GM10248 (cell line): ENCODE measurements at places on chromosomes 11 and 22.

DNA sequence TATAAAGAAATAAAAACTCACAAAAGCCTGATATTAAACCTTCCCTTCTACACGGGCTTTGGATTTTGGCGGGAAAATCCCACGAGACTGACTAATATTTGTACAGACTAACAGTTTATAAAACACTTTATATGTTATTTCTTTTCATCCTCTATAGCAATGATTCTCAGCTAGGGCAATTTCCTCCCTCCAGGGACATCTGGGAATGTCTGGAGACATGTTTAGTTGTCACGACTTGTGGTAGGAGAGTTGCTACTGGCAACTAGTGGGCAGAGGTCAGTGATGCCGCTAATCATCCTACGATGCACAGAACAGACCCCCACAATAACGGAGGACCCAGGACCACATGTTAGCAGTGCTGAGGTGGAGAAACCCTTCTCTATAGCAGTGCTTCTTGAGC lies 304.8 kb upstream of the PITPNB start:
- no peak for DNase-seq

GRCh38 chr11:14705067-14705466 lies 61.5 kb downstream of the PDE3B start:
- no peak for DNase-seq

- no peak for DNase-seq
These were observed 430.6 kb downstream of the MN1 start for GRCh38 chr22:27370987-27371386.

- no peak for DNase-seq
These were observed 48.8 kb downstream of the EXT2 start for GRCh38 chr11:44143987-44144909.

GRCh38 chr11:17411418-17411817 lies 23.0 kb upstream of the KCNJ11 start:
- no peak for DNase-seq

DNA sequence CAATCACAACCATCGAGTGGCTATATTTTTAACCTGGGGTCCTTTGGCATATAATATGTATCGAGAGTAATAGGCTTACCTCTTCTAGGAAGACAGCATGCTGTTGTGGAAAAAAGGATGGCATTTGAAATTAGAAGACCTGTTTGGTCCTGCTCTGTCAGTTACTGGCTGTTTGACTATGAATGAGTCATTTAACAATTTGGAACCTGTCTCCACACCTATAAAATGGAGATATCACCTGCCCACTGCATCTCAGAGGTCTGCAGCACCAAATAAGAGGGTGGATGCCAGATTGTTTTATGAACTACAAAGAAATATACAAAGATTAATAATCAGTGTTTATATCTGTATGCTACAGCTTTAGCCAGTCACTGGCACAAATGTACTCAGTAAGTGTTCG lies 60.8 kb downstream of the SLC25A17 start:
- no peak for DNase-seq

GRCh38 chr11:69183613-69184012 lies 27.9 kb downstream of the SMIM38 start:
- peak; percentile 78 for DNase-seq

DNA sequence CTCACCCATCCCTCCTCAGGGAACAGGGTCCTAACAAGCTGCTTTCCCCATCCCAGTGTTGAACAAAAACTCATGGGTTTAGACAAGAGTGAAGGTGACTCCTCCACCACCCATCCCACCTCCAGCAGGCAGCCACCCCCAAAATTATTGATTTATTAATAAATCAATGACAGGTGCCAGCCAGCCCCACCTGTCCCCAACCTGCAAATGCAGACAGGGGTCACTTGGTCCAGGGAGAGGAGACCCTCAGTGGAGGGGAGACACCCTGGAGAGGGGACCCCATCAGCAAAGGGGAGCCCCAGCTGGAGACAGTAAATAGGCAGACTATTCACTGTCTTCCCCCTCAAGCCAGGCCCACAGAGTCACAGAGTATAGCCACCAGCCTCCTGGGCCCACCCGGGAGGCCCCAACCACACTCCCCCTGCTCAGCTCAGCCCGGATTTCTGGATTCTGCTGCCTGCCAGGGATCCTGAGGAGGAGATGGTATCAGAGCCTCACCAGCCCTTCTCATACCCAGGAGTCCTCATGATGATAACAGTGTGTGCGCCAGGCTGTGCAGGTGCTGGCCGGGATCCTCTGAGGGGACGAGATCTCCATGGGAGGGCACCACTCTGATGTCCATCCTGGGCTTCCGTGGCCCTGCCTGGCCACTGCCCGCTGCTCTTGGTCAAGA lies 8.8 kb upstream of the CD81 start:
- DNase-seq: no peak

DNA sequence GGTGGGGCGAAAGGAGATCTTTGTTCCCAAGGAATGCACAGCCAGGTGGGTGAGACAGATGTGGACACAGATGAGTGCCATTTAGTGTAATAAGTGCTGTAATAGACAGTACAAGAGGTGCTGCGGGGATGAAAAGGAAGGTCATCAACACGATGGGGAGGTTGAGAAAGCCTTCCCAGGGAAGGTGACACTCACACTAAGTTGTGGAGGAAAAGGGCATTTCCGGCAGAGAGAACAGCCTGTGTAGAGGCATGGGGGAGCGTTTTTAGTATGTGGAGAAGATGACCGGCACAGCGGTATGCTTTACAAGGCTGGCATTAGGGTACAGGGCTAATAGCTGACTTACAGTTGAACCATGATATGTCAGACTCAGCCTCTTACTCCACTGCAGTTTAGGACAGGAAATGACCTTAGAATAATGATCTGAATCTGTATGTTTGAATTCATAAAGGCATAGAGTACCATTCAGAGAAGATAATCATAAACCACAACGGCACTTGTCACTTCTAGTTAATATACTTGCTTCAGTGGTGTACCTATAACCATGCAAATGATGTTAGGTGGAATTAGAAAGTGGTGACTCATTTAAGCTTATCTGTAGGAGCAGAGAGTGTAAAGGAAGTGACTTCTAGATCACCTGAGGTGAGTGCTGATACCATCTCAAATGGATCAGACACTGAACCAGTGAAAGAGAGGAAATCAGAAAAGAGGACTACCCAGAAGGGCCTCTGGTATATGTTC lies 60.6 kb downstream of the FAM83F start:
- peak; percentile 38 for DNase-seq

DNA sequence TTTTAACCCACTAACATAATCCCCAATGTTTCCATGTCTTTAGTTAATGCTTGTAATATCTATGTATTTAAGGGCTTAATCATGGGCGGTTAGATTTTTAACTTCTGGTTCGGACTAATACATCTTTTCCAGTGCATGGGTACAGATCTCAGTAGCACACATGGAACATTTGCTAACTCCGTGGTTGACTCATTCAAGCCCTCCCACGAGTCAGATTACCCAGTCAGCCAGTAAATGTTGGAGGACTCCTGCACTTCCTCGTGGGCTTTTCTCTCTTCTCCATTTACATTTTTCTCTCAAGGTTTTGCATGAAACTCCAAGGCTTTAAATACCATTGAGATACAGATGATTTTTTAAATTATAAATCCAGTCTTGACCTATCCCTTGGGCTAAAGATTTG lies 313.9 kb downstream of the ST3GAL4 start:
- DNase-seq: no peak

DNA sequence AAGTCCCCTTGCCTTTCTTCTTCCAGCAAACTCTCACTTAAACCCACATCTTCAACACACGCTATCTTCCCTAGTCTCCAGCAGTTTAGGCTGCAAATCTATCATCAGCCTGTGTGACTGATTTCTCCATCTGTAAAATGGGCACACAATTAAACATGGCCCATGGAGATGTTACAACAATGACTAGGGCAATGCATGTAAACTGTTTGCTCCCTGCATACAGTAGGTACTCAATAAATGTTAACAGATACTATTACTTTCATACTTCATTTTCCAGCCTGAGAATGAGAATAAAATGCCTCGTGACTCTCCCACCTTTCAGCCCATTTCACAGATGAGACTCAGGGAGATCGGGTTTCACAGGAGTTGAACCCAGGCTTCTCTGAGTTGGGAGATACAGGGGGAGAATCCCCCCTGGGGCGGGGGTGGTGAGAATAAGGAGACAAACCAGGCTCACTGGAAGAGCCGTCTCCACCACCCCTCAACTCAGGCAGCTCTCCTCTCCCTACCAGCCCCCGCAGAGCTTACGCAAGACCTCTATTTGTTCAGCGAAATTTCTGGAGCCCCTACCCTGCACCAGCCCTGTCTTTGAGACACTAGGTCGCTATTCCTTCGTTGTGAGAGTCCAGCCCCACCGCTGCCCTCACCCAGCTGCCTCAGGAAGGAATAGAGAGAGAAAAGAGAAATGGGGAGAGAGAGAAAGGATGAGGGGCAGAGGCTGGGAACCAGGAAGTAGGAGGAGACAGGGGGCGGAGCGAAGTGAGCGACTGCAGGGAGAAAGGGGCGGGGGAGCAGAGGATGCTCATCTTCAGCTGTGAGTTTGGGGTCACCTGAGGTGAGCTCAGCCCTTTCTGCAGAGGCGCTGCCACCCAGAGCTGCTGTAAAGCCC lies 42.1 kb upstream of the KLHL35 start:
- peak; percentile 59 for DNase-seq

- no peak for DNase-seq
These were observed 30.3 kb downstream of the TPCN2 start for GRCh38 chr11:69078930-69079605.

- DNase-seq: no peak
These were observed 6.4 kb downstream of the BIRC3 start for GRCh38 chr11:102323542-102324251.

DNA sequence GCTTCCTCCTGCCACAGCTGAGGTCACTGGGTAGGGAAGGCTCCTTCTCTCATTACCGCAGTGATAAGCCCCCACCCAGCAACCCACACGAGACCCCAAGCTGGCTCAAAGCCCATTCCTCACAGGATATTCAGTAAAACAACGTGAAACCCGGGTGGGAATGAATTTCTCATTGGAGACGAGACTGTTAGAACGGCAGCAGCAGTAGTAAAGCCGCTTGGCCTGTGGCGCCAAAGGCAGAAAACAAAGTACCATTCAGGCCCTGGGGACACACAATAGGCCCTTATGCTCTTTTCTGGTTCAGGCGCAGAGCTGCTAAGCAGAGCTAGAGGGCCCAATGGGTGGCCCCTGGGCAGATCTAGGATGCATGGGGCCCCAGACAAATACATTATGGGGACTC lies 45.3 kb downstream of the PC start:
- no peak for DNase-seq

DNA sequence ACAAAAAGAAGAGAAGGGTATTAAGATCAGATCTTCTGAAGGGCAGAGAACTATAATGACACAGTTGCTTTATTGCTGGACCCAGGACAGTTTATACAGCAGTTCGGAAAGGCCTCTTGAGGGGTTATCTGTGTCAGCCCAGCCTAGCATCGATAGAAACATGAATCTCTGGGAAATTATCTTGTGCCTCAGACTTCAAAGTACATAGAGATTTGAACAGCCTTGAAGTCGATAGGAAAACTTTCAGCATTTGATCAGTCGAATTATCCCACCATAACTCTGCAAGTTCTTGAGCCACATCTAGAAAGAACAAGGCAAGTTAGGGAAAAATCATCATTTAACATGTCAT lies 2.5 kb upstream of the LMO2 start:
- DNase-seq: no peak

GRCh38 chr11:8389029-8389996 lies 125.6 kb upstream of the LMO1 start:
- no peak for DNase-seq

DNA sequence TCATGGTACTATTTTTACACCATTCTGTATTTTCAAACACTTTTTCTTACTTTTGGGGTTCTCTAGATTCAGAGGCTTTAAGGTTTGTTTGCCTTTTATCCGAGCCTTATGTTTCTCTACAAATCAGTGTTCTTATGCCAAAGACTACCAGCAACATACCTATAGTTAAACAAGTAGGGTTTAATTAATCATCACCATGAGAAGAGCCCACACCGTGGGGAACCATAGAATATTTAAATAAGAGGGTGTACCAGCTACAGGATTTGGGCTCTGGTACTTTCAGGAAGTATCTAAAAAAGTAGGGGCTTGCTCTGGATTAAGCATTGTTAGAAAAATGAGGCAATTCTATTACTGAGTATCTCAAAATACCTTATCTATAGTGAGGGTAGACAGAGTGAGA lies 25.7 kb downstream of the TMEM225 start:
- DNase-seq: no peak

- DNase-seq: peak; percentile 48
These were observed 19.1 kb downstream of the TNRC6B start for GRCh38 chr22:40196628-40197360.

- peak; percentile 69 for DNase-seq
These were observed 5.9 kb upstream of the ADORA2A start for GRCh38 chr22:24421428-24421931.

- no peak for DNase-seq
These were observed 53.4 kb downstream of the NCAPD3 start for GRCh38 chr11:134170177-134170918.

DNA sequence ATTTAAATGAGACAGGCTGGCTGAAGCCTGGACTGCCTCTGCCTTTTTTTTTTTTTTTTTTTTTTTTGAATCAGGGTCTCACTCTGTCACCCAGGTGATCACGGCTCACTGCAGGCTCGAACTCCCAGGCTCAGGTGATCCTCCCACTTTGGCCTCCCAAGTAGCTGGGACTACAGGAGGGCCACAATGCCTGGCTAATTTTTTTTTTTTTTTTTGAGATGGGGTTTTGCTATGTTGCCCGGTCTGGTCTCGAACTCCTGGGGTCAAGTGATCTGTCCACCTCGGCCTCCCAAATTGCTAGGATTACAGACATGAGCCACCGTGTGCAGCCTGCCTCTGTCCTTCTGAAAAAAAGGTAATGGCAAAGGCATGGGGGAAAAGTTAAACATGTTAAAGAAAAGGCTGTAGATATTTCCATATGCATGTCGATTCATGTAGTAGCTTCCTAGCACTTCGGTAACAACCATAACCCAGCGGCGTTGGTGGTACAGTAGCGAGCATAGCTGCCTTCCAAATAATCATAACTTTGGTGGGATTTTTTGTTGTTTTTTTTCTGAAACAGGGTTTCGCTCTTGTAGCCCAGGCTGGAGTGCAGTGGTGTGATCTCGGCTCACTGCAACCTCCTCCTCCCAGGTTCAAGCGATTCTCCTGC lies 48.8 kb downstream of the MCHR1 start:
- DNase-seq: no peak

DNA sequence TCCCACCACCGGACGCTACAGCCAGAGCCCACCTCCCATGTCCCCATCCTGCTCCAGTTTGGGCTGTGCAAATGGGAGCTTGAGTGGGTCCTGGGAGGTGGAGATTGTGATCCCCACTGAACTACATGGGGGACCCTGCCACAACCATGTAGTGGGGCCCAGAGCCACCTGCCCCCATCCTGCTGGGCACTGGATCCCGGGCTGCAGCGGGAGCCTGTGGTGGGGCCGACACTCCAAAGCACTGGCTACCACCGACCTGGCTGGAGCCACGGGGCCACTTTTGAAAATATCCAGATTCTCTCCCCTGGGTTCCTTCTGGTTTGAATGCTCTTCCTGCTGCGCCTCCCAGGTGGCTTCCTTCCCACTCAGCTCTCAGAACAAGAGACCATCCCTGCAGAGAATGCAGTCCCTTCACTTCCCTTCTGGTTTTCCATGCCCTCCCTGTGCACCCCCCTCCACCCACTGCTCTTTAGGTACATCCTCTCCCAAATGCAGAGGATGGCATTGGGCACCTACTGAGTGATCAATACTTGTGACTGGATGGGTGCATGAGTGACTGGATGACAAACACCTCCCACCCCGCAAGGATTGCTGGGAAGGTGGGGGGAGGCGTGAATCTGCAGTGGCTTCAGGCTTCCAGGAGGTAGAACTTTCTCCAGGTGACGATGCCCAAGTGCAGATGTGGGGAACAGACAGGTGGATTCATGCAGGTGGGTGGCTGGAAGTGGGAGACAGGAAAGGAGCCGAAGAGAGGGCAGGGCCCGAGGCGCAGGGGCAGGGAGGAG lies 846 bp upstream of the UNC93B1 start:
- DNase-seq: no peak

GRCh38 chr11:79705648-79706047 lies 264.8 kb upstream of the TENM4 start:
- DNase-seq: no peak
